ENCODE measurements at places on chromosomes 2 and 18. TPM values are rescaled to one million over a fixed set of nuclear protein-coding genes. Genes with fewer than 3 reads are reported as not detected.

DNA sequence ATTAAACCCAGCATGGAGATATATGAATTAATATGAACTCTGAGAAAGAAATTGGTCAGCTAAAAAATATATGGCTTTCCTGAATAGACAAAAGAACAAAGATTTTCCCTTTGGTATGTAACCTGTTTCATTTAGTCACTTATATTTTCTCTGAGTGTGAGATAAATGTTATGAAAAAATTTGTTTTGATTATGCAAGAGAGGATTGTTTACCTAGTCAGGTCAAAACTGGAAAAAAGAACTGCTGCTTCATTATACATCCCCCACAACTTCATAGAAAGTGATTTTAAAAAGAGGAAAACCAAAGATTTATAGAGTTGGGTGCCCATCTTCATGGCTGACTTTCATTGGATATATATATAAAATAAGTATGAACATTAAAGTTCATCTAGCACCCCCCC lies 242.2 kb upstream of the FN1 start:
- no peak for DNase-seq

DNA sequence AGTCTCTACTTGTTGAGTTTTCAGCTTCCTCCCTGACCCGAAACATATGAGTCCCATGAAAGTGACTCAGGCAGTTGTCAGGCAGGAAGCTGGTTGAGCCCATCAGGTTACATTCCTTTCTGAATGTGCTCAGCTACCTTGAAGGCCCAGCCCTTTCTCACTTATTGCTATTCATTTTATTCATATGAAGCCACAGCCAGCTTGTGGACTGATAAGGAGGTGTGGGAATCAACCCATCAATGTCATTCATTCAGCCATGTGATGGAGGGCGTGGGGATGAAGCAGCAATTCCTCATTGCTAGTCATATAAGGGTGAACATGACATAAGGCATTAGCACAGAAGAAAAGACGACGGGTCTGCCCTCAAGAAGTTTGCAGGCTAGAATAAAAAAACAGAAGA lies 5.3 kb upstream of the VPS4B start:
- DNase-seq: no peak

DNA sequence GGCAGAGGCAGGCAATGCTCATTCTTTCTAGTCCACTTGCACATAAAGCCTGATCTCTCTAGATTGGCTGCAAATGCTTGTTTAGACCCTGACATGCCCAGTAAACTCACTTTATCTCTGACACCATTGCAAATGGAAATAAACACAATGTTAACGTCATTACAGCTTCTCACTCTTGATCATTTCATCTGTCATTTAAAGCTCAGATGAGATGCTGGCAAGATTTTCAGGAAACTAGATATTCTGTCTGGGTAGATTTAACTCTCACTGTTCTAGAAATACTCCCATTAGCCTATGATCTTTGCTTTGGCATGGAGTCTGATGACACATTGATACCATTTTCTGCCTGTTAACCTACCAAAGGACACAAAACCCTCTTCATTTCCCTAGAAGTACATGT lies 320.7 kb upstream of the HNRNPA3 start:
- no peak for DNase-seq

- no peak for DNase-seq
These were observed 138.8 kb downstream of the BCL11A start for GRCh38 chr2:60414495-60415138.

- no peak for DNase-seq
These were observed 56.8 kb downstream of the DPP4 start for GRCh38 chr2:162017233-162017632.

GRCh38 chr2:98910349-98911125 lies 25.5 kb downstream of the CRACDL start:
- no peak for DNase-seq

DNA sequence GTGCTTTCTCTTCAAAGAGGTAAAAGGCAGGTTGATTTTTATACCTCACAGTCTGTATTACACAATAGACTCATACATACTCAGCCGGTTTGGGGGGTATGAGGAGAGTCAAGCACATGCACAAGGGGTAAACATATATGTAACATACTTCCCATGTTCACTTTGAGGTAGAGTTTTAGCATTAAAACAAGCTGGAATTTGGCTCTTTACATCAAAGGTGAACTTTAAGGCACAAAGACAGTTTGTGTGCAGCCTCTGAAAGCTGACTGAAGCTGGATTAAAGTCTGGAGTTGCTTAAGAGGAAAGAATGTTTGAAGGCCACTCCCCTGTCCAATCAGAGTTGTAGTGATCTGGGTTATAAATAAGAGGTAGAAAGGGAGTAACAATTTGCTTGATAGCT lies 282.0 kb downstream of the DPP10 start:
- no peak for DNase-seq

- DNase-seq: no peak
These were observed 27.5 kb upstream of the ACVR1 start for GRCh38 chr2:157903626-157904025.

DNA sequence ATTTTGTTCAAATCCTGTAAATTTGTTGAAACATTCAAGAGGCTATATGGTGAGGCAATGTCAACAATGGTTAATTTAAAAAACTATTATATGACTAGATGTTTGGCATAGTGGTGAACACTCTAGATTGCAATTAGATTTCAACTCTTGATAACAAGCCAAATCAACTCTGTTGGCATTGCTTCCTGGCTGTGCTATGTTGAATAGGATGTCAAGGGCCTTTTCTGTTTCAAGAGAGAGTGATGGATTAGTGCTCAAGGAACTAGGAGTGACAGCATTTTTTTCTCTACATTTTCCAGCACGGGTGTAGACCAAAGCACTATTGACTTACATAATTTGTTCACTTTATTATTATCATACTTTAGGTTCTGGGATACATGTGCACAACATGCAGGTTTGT lies 172.4 kb upstream of the KCNH7 start:
- no peak for DNase-seq

DNA sequence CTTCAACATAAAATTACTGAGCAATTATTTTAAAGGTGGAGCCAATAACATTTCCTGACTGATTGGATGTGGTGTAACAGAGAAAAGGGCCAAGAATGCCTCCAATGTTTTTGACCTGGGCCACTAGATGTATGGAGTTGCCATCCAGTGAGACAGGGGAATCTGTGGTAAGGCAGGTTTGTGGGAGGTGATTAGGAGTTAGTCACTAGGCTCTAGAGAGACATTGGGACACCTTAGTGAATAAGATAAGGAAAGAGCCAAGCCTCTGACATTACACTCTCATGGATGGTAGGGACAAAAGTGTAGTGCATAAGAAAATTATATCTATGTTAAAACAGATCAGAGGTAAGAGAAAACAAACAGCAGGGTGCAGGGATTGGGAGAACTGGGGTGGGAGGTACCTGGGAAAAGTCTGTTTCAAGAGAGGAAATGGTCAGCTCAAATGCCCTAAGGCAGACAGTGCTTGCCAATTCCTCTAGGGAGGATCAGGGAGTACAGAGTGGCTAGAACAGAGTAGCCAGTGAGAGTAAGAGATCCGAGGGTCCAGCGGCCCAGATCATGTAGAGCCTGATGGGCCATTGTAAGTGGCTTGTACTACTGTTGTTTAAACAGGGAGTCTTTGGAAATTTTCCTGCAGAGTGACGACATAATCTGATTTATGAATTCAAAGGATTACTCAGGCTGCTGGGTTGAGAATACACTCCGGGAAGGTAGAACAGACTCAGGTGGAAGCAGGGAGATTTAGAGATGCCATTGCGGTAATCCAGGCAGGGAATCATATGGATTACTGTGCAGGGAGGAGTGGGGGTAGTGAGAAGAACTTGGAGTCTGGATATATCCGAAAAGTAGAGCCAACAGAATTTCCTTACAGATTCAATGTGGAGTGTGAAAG lies 45.7 kb upstream of the CUL3 start:
- DNase-seq: no peak

DNA sequence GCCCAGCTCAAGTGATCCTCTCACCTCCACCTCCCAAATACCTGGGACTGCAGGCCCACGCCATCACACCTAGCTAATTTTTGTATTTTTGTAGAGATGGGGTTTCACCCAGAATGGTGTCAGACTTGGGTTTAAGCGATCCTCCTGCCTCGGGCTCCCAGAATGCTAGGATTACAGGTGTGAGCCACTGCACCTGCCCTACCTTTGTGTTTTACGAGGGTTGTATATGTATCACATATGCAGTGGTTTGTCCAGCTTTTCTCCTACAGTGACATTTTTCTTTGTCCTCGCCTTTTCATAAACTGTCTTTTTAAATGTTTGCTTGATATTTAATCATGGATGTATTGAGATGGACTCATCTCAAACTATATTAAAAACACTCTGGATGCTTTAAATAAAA lies 38.5 kb downstream of the AGAP1 start:
- DNase-seq: no peak

Gene UGT1A8
- 30.0 TPM for polyA plus RNA-seq

Gene RMDN2
- 7.9 TPM for polyA plus RNA-seq

Gene IL18RAP
- not detected for polyA plus RNA-seq
